ENCODE measurements at places on chromosomes 1 and 21.

DNA sequence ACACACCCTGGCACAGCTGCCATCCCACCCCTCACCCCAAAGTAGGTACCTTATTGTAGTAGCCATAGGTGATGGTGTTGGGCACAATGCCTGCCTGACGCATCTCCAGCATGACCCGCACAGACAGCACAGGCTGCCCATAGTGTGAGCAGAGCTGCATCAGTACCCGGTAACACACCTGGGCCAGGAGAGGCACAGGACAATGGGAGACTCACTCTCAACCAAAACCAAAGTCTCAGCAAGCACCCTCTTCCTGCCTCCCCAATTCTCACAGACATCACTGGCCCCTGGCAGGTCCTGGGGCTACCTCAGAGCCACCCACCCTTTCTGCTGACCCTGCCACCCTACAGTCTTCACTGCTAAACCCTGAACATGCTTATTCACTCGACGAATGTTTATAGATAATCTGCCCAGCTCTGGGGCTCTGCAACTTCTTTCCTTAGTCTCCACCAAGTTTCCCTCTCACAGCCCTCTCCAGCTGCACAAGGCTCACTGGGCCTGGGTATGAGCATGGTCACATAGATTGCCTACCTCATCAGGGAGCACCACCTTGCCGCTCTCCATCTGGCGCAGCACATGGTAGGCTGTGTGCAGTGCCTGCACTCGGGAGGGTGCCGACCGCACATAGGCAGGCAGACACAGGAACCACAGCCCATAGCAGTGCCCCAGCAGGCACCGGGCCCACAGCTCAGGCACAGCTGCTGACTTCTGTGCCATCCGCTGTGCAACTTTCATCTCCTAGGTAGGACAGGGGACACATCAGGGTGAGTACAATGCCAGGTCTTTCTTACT is 10.3 kb downstream of the DENND4B start:
- DNase-seq: no peak

DNA sequence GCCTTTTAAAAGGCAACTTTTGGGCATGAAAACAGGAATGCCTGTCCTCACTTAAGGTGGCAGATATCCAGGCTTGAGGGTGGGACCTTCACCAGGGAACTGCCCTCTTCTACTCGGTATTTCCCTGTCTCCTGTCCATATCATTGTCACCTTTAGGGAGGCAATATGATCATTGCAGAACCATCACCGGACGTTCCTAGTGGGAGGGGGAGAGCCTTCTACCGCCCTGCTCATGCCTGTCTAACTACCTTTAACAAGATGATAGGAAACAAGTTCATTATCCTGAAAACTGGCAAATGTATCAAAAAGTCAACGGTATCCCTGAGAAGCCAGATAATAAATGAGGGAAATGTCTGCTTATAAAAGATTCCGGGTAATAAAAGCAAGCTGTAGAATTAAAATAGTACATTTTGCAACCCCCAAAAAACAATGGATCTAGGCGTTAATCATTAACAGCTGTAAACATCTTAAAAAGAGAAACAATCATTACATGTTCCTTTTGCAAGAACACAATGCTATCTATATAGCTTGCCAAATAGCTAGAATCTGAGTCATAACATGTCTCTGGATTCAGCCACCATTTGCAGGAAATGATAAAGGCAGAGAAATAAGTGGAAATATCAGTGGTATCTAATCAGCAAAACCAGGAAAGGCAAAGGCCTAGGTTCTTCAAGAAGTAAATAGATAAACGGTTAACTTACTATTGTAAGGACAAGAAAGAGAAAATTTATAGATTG is 852.9 kb upstream of the ADGRL4 start:
- no peak for DNase-seq

DNA sequence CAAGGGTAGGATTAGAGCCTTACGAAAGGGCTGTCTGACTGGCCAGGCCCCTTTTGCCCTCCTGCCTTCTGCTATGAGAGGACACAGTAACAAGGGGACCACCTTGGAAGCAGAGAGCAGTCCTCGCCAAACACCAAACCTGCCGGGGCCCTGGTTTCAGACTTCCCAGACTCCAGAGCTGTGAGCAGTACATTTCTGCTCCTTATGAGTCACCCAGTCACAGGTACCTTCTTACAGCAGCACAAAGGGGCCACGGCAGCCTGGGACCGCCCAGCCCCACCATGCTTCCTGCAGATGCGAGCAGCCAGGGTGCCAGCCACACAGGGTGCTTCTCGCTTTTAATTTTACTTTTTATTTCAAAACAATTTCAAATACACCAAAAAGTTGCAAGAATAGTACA is 17.2 kb upstream of the POFUT2 start:
- no peak for DNase-seq

GRCh38 chr1:230690101-230690500 is 23.8 kb downstream of the AGT start:
- no peak for DNase-seq

DNA sequence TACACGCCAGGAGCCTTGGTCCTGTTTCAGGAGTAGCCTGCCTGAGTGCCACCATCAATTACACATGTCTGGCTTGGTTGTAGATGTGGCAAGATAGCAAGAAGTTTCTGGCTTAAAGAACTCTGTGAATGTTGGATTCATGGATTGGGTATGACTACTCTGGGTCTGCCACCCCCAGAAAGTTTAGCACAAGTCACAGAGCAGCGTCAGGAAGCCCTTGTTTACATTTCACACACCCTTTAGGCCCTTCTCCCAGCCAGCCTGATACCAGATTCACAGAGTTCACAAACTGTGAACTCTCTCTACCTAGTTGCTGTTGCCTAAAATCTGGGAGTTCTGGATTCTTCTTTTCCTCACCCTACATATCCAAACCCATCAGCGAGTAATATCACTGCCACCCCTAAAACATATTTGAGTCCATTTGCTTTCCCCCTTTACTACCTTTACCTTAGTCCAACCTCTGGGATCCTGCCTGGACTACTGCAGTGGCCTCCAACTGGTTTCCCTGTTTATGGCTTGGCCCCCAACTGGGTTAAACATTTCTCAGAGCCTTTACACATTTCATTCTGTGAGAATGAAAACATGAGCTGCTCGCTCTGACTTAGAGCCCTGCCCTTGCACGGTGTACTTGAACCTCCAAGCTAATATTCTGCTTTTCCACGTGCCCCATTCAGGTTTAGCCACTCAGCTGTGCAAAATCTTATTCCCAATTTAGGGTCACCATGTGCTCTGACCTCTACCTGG is 4.1 kb upstream of the CCDC24 start:
- no peak for DNase-seq

DNA sequence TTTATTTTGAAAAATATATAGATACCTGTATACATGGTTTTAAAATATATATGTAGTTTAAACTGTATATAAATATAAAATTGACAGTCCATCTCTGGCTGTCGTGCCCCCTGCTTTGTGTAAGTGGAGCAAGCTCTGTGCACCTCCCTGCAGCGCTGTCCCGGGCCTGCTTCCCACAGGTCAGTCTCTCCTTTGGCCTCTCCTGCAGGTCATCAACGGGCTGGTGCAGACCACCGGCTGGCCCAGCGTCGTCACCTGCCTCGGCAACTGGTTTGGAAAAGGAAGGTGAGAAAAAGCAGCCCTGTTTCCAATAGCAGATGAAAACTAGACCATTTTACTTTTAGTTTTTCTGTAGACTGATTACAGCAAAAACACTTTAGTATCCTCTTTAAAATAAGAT is 28.5 kb downstream of the SLC37A1 start:
- DNase-seq: no peak

- no peak for DNase-seq
Measured at GRCh38 chr21:45002381-45003204, 62.8 kb downstream of the SLX9 start.

DNA sequence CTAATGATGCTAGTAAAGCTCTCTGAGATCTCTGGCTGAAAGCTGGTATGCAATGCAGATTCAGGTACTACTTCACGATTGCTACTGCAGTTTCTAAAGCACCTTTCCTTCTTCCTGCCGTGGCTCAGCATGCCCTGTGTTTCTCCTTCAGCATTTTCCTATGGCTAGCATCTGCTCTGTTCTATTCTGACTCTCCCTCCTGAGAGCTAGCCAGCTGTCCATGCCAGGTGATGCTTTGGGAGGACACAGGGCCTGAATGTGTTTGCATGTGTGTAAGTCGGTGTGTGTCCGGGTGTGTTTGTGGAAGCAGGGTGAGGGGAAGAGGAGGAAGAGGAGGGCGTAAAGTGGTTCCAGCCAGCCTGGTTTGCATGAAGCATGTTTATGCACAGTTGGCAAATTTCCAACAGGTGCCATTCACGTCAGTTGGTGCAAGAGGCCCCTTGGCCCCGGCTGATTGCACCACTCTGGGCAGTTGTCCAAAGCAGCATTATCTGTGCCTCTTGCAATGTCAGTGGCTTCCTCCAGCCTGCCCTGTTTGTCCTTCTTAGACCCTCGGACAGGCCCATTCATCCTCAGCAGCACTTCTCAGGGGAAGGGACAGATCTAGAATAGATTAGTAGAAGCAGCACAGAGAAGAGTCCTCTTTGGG is 433.3 kb downstream of the DISC1 start:
- peak; percentile 64 for DNase-seq

- no peak for DNase-seq
Measured at GRCh38 chr1:64363616-64364015, 106.3 kb upstream of the CACHD1 start.

GRCh38 chr1:209409780-209410179 is 173.7 kb upstream of the CAMK1G start:
- DNase-seq: no peak

DNA sequence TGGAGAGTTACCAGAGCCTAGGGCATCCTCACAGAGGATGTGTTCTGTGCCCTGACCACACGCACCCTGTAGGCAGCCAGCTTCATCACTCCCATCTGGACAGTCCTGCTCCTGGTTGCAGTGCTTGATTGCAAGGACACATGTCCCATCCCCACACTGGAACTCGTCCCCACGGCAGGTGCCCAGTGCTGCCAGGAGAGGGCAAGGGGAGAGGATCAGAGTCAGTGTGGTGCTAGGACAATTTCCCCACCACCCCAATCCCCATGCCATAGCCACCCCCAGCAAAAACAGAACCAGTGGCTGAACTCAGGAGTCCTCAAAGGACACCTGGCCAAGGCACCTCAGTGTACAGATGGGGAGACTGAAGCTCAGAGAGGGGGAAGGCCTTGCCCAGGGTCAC is 37.2 kb upstream of the MAGOH start:
- no peak for DNase-seq

DNA sequence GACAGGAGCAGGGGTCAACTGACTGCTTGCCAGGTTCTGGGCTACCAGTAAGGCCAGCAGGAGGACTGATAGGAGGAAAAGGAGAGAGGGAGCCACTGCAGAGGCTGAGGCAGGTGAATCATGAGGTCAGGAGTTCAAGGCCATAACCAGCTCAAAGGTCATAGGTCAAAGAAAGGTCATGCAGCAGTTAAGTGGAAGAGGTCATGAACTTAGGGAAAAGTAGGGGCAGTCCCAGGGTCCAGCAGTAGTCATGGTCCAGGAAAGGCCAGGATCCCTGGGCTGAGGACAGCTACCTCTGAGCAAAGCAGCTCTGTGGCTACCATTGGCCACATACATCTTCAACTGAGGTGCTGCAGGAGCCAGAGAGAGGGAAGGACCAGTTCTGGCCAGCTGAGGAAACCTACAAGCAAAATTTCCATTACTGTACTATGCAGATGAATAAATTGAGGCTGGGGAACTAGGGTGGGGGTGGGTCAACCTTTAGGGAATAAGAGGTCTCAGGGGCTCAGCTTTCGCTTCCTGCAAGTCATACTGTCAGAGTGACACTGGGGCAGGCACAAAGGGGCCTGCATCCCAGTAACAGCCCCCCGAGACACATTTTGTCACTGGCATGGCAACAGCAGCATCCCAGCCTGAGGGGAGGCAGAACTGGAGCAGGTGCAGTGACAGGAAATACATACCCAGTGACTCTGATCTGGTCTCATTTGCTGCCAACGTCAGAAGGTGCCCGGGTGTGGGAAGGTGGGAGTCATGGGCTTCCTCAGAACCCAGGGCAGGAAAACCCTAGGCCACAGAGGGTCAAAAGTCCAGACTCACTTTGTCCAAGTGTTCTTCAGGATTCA is 5.2 kb upstream of the INPP5B start:
- no peak for DNase-seq

GRCh38 chr1:81369833-81370232 is 430.9 kb upstream of the ADGRL2 start:
- DNase-seq: no peak

DNA sequence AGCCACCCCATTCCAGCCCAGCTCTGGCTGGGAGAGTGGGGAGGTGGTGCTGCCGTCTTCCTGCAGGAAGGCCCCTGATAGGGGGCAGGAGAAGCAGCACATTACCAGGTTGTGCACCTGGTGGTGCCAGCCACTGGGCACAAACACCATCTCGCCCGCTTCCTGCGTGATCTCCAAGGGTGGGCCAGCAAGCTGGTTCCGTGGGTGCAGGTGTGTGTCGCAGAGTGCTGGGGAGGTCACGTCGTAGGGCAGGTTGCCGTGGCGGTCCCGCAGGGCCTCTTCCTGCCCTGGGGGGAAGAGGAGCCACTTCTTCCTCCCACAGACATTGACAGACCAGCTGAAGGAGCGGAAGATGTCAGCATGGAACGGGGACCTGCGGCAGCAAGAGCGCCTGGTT is 1.8 kb downstream of the JMJD4 start:
- no peak for DNase-seq

- no peak for DNase-seq
Measured at GRCh38 chr1:86515597-86515996, 31.3 kb upstream of the CLCA4 start.

- DNase-seq: no peak
Measured at GRCh38 chr1:208835097-208835463, 590.9 kb upstream of the PLXNA2 start.

DNA sequence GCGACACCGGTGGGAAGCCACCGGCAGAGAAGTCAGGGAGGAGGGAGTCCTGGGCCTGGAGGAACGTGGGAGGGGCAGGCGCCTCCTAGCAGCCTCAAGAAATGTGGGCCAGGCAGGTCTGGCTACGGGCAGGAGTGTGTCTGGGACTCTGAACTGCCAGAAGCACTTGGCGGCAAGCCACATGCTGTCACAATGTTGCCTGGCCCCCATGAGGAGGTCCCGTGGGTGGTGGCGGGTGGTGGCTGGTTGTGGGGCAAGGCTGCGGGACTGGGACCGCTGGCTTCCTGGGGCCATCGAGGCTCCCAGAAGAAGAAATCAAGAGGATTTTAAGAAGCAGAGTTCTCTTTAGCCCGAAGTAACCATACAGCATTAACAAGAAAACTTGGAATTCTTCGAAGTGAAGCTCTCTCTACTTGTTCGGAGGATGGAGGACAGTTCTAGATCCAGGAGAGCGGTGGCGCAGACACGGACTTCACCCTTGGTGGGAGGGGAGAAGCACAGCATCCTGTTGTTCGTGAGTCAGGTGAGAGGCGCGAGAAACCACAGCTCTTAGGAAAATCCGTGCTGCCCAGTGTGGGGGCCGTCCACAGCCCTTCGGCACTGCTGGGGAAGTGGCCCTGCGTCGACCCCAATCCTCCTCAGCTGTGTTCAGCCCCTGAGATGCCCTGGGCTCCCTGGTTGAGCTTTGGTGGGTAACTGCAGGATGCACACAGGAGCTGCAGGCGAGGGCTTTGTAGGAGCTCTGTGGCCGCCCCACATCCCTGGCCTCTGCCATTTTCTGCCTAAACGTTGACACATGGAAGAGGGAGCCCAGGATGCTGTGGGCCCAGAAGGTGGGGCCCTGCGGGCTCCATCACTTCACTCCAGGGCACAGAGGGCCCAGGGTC is 12.4 kb downstream of the SKI start:
- DNase-seq: no peak

- DNase-seq: no peak
Measured at GRCh38 chr1:218472885-218473284, 127.7 kb downstream of the TGFB2 start.

GRCh38 chr1:191255354-191256054 is 777.8 kb upstream of the BRINP3 start:
- DNase-seq: no peak

- no peak for DNase-seq
Measured at GRCh38 chr1:93537924-93538323, 90.0 kb downstream of the FNBP1L start.
